Spinal cord (tissue), 10 donors: ENCODE measurements at places on chromosomes 16 and 17. TPM values are rescaled to one million over a fixed set of nuclear protein-coding genes. Genes with fewer than 3 reads are reported as not detected.

The CDH3 gene
- total RNA-seq = 9.3 TPM

The PIMREG gene
- 13.2 TPM for total RNA-seq

GRCh38 chr16:47016700-47017133, 43.2 kb upstream of the DNAJA2 start:
- DNase-seq = no peak

DNA sequence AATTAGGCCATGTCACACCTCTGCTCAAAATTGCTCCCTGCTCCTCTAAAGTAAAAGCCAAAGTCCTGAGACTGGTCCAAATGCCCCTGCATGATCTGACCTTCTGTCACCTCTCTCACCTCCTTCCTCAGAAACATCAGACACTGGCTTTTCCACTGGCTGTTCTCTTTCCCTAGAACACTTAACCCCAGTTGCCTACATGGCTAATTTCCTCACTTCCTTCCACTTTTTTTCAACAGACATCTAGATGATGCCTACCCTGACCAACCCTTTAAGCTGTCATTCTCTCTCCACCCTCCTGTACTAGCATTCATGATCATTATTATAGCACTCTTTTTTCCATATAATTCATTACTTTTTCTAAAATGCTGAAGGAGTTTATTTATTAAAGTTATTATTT, 31.0 kb downstream of the CCT6B start:
- no peak for DNase-seq

DNA sequence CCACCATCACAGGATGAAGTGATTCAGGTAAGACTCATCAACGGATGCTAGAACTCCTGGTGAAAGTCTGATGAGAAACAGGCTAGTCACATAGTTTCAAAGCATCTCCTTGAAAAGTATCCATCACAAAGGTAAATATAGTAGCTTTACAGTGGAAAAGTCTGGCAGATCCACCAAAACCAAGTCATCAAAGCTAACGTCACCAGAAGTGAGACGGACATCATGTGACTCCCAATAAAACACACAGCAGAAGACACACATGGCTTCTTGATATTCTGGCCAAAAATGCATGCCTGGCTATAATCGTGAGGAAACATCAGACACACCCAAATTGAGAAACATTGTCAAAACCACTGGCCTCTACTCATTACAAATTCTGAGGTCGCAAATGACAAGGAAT, 17.9 kb upstream of the TRPV3 start:
- DNase-seq = no peak
